ENCODE measurements at places on chromosomes 2 and 18.
A peak's percentile ranks its signal among the peaks of the same experiment; 100 is the strongest.

DNA sequence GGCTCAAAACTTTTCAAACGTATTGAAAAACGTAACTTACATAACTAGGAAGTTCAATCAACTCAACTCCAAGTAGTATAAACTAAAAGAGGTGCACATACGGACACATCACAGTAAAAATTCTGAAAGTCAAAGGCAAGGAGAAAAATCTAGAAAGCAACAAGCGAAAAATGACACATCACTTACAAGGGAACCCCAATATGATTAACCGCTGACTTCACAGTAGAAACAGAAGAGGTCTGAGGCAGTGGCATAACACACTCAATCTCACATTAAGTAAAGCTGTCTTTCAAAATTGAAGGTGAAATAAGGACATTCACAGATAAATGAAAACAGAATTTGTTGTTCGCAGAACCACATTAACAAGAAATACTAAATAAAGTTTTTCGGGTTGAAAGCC lies 32.7 kb downstream of the PPP4R1 start:
- no peak for DNase-seq

DNA sequence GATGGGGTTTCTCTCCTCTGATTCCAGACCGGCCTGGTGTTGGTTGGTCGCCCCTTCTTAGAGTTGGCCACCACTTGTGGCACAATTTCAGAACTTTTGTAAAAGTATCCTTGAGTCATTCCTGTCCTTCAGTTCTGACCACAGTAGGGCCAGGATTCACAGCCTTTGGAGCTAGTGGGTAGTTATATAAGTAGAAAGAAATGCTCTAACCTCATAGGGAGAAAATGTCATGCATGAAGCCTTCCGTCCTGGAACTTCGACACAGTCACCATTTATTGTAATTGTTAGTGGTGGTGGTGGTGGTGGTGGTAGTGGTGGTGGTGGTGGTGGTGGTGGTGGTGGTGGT lies 65.4 kb downstream of the EPAS1 start:
- DNase-seq: no peak

DNA sequence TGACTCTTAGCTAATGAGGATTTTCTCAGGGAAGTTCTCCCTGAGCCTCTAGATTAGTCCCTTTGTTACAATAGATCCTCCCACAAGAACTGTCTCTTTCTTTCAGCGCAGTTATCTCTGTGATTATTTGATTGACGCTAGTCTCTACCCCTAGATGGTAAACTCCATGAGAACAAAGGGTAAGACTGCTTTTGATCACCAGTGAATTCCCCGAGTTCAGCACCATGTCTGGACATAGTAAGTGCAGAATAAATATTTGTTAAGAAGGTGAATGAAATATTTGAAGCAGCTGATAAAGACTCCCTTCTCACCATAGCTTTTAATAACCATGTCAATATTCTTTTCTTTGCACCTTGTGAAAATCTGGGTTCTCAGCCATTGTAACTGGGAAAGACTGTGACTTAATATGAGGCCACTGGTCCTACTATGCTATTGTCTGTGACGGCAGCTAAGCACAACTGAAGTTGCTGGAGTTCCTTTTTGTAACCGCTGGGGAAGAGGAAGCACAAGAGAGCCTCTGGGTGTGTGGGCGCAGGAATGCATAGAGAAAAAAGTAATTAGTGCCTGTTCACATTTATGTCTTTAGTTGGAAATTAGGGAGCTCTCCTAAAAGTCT lies 214.7 kb downstream of the TGIF1 start:
- DNase-seq: peak; percentile 34

DNA sequence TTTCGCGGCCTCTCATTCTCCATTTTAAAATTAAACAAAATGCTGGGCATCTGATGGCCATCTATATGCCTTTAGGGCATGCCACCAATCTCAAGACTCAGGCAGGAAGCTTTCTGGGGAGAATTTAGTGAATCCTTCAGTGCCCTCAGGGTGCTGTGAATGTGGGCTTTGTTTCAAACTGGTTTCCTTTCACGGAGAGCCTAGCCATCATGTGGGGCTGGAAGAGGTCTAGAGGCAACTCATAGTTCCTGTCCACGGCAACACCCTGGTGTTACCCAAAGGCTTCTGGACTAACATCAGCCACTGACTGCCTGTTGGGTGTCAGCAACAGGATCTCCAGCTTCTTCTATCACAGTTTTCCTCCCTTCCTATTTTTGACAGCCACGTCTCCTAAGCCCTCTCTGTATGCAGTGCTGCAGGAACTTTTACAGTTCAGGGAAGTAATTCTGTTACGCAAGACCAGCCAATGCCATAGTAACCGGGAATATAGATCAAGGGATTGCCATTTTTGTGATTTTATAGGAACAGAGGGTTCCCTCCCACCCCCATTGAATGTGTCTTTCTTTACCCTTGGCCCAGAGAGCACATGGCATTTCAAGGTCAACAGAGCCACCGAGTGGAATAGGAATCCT lies 7.9 kb upstream of the WDR33 start:
- DNase-seq: no peak

DNA sequence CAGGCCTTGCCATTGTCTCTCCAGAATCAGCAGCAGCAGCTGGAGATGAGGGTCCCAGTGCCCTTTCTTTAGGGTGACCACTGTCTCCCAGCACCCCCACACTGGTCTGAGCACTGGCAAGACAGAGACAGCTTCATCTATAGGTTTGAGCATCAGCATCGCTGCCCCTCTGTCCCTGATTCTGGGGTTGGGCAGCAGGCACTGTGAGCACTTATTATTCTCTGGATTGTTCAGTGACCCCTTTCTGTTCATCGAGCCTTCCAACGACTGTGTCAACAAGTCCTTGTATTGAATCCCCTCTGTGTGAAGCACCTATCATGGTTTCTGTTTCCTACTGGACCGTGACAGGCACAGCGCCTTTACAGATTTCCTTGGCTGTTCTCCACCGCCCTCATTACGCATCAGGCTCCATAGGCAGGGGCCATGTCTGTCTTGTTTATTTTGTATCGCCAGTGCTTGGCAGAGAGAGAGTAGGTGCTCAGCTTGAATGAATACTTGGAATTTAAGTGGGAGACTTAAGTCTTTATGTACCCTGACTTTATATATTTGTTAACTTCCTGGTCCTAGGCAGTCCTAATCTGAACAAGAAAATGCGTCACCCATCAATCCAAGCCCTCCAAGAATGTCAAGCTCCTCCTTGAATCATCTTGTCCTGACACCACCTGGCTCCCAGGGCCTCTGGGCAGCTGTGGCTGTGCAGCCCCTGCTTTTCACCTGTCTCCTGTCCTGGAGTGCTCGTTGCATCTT lies 11.4 kb downstream of the MALL start:
- no peak for DNase-seq

DNA sequence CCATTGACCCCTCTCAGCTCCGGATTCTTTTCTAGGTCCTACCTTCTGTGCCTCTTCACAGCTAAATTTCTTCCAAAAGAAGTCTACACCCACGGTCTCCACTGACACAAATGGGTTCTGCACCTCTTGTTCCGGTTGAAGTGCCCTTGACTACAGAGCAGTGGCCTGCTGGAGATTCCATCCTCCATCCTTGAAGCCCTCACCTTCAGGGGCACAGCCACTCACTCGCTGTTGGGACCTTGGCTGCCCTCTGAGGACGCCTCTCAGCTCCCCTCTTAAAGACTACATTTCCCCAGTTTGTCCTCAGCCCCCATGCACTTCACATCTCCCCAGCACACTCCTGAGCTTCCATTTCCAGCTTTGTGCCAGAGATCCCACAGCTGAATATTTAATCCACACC lies 226.3 kb downstream of the ATAD2B start:
- DNase-seq: no peak

- DNase-seq: no peak
These were observed 1196.1 kb upstream of the CDH2 start for GRCh38 chr18:29373000-29373399.

- DNase-seq: no peak
These were observed 176.4 kb upstream of the REV1 start for GRCh38 chr2:99666256-99666655.

- no peak for DNase-seq
These were observed 98.6 kb downstream of the CPO start for GRCh38 chr2:207037896-207038295.

DNA sequence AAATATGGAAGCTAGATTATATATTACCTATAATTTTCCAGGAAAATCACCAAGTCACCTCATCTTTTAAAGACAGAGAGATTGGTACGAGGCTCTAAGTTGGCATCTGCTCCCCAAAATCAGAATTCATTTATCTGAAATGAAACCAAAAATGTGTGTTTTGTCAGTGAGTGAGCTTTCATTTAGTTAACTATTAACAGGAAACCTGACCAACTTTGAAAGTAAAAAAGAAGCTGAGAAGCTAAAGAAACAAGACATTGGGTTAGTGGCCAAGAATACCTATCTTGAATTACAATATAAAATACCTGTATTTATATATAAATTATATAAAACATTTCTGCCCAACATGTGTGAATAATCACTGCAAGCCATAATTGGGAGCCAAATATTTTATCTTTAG lies 1.9 kb downstream of the MPPE1 start:
- DNase-seq: no peak

GRCh38 chr2:88834866-88835265 lies 143.4 kb downstream of the RPIA start:
- DNase-seq: no peak

GRCh38 chr2:206521612-206522011 lies 78.3 kb downstream of the ADAM23 start:
- DNase-seq: no peak

- DNase-seq: no peak
These were observed 36.1 kb downstream of the OTX1 start for GRCh38 chr2:63086687-63087086.

DNA sequence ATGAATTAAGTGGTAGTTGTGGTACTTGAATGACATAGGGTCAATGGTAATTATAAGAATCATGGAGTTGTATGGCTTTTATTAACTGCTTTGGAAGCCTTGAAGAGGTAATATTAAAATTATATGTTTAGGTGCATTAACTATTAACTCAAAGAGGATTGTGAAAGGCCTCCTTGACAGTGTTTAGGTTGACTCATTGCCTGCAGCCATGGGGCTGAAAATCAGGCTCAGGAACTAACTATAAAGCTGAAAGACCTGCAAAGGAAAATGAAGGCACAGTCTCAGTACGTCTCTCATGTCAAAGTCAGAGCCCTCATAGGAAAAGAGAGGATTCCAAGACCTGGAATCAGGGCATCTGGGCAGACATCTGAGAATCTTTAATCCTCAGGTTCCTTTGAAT lies 31.0 kb downstream of the CACNB4 start:
- DNase-seq: no peak

DNA sequence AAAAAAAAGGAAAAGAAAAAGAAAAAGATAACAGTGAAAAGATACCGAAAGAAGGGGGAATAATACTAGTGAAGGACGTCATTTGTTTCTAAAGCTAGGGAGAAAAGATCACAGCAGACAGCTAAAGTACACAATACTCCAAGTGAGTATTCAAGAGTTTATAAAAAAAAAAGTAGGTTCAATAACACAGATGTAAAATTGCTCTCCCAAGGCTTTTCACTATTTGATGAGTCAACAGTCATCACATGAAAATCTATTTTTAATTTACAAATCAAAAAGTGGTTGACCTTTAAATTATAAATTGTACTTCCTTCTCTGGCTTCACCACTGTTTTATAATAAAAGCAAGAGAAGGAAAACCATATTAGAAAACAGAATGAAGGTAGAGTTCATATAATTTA lies 144.0 kb downstream of the ZRANB3 start:
- DNase-seq: no peak

GRCh38 chr18:37497853-37498518 lies 67.6 kb downstream of the CELF4 start:
- DNase-seq: no peak

- DNase-seq: no peak
These were observed 243.4 kb downstream of the LDLRAD4 start for GRCh38 chr18:13461936-13462335.

DNA sequence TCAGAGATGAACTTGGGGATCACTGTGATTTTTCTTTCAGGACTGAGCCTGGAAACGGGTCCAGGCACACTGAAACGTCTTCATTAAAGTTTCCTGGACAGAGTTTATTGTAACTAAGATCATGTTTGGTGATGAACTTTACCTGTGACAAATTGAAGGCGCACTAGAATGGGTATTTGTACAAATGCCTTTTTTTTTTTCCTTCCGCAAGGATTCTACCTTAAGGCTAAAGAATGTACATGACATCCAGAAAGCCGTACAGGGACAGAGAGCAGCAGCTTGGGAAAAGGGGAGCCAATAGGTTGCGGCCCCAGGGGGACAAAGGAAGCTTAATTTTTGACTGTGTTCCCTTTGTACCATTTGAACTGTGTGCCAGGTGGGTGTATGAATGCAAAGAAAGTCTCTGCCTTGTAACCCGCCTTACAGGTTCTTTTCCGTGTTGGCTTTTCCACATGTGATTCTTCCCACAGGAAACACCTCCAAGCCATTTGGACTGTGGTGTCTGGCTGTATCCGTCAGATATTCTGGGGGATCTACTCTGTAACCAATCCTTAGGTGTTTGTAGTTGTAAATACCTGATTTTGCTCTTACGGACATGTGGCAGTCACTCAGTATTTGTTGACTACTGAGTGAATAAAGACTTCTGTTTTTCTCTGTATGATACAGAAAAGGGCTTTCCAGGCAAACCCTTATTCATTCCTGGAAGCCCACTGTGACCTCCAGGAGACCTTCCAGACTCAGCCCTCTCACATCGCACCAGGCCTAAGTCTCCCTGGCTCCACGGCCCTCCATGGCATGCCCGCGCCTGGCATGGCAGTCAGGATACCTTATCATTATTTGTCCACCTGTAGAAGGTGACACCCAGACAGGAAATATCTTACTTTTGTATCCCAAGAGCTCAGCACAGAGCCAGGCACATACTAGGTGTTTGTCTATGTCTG lies 1.1 kb downstream of the LRRFIP1 start:
- no peak for DNase-seq

- DNase-seq: no peak
These were observed 50.8 kb downstream of the NCK2 start for GRCh38 chr2:105795575-105795934.

- DNase-seq: no peak
These were observed 42.9 kb downstream of the CABYR start for GRCh38 chr18:24181806-24182205.

GRCh38 chr2:132632000-132632649 lies 37.9 kb downstream of the LYPD1 start:
- DNase-seq: peak; percentile 64

DNA sequence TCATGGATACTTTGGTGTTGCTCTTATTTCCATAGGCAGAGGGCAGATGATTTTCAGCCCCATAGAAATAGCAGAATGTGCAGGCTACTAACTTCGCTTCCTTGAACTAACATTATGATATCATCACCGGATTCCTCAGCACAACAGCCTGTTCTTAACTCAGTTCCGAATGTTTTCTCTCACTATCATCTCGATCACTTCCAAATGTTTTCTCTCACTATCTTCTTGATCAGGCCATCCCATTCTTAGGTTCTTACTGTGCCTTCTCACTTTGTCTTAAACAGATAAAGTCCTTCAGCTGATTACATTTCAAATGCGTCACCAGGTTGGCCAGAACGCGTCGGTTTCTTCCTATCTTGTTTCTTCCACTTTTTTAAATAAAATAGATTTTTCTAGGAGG lies 11.4 kb upstream of the MBD2 start:
- DNase-seq: no peak

DNA sequence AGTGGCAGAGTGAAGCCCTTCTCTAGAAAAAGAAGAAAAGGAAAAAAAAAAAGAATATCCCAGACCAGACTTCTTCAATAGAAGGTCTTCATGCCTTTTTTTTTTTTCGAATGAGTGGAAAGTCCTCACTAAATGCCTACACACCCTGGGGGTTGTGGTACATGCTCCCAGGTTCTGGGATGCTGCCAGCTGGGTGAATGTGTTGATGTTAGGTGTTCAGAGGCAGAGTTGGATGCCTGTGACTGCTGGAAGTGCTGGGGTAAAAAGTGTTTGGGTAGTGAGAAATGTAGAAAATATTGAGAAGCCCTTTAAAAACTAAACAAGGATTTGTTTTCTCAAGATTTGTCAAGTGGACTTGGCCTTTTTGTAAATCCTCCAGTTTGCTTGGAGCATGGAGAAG lies 318.6 kb downstream of the SLC4A3 start:
- no peak for DNase-seq

Measured in Ammon's horn (tissue), 1 donor.